ENCODE measurements at places on chromosomes 12 and 14.
A peak's percentile ranks its signal among the peaks of the same experiment; 100 is the strongest.

DNA sequence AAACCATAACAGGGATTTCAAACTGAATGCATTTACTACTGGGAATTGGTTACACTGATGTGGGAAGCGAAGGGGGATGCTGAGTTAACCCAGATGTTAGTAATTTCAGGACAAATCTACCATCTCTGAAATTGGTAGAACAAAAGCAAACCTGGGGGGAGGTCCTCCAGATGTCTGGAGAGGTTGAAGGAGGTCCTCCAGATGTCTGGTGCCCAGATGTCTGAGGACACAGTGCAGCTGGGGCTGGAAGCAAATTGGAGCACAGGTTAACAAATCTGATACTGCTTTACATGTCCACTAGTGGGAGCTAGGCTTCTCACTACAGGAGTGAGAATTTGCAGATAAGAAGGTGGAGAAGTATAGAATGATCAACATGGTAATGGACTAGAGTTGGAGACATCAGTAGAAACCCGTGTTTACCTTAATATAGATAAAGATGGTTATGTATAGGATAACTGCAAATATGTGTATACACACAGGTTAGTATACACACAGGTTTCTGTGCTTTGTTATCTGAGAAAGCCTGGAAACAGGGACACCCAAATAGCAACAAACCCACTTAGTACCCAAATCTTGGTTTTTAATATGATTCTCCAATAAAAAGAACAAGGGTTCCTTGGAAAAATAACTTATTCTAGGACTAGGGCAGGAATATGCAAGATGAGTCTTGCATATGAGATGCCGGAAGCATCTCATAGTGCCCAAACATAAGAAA, 162.5 kb downstream of the C12orf50 start:
- DNase-seq = no peak

GRCh38 chr14:98167705-98168104, 1104.3 kb downstream of the BCL11B start:
- no peak for DNase-seq

- no peak for DNase-seq
These were observed 44.5 kb downstream of the EML5 start for GRCh38 chr14:88748288-88748687.

DNA sequence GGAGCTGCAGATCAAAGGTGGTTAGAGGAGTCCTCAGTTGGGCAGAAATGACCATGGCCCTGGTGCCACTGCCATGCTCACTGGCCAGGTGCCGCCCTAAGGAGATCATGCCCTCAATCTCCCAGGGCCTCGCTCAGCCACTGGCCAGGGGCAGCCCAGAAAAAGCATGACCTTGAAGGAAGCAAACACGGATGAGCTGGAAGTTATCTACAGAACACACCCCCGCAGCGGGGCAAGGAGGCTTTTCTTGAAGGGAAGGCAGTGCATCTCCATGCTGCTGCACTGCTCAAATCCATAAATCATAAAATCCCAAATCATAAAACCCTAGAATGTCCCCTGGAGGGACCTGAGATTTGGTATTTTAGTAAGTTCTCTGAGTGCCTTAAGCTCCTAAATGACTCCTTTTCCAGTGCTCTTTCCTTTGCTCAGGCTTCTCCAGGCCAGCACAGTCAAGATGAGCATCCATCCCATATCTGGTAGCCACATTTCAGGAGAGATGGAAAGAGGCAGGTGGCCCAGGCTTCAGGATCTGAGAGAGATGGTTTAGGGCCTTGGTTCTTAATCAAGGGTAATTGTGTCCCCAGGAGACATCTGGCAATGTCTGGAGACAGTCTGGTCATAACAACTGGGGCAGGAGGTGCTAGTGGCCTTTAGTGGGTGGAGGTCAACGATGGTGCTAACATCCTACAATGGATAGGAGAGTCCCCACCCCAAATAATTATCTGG, 217.3 kb downstream of the RBM19 start:
- DNase-seq = no peak

DNA sequence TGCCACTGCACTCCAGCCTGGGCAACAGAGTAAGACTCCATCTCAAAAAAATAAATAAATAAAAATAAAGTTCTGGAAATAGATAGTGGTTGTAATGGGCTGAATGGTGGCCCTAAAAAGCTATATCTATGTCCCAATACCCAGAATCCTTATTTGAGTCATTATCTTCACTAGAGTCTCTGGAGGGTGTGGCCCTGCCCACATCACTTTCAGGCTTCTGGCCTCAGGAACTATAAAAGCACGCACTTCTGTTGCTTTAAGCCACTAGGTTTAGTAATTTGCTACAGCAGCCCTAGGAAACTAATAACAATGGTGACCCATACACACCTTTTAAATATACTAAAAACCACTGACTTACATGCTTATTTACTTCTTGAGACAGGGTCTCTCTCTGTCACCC, 49.9 kb downstream of the MAP3K9 start:
- DNase-seq = no peak

DNA sequence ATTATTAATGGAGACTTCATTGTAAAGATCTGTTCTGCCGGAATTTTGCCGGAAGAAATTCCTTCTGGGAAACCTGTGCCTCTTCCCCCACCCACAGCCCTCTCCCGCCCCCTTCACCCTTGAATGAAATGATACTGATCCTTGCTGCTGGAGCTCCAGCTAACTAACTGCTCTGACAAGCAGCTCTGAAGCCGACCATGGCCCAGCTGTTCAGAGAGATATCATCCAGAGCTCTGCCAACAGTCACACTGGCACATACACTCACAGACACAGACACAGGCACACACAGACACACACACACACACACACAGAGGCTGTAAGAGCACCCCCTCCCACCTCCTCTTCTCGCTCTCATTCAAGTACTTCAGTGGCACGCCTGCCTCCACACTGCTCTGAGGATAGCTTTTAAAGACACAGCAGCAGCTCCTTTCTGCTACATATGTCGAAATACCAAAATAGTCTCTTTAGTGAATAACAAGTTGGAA, 88.6 kb downstream of the R3HDM2 start:
- peak; percentile 88 for DNase-seq
